GM12891 (cell line): ENCODE measurements at places on chromosomes 7 and 10.

- no peak for DNase-seq
These were observed 256.0 kb upstream of the TCERG1L start for GRCh38 chr10:131567279-131568162.

- DNase-seq, result no peak
These were observed 109.8 kb downstream of the INPP5A start for GRCh38 chr10:132647424-132647823.

GRCh38 chr7:2863461-2864066, 19.5 kb upstream of the GNA12 start:
- peak; percentile 66 for DNase-seq

- DNase-seq, result no peak
These were observed 116.0 kb downstream of the BUB3 start for GRCh38 chr10:123270221-123270620.

DNA sequence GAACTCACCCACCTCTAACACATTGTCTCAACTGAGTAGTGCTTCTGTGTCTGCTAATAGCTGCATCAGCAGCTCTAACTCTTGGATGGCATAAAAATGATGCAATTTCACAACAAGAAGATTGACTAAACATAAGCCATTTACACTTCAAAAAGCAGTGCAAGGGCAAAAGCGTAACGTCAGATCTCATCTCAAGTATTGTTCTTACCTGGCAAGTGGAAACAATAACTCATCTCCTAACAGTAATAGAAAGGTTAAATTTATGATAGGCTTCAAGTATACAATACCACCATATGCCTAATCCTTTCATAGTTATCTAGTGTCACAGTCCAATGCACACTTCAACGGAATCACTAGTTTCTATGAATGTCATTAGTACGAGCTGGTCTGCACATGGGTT, 14.8 kb downstream of the TPK1 start:
- no peak for DNase-seq

DNA sequence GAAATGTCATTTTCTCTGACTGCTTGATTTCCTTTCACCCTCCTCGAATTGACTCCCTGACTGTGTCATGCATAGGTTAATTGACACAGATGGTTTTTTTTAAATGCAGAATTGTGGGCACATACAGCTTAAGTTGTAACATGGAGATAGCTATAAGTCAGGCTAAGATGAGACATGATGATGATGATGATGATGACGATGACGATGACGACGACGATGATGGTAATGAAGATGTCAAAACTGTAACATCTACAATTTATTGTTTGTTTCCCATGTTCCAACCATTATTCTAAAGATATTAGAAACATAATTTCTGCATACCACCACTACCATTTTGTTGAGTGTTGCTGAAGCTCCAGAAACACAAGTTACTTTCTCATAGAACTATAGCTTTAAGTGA, 1232.8 kb downstream of the XPNPEP1 start:
- DNase-seq, result no peak

- no peak for DNase-seq
These were observed 3.3 kb downstream of the MAPK8 start for GRCh38 chr10:48309711-48310226.

DNA sequence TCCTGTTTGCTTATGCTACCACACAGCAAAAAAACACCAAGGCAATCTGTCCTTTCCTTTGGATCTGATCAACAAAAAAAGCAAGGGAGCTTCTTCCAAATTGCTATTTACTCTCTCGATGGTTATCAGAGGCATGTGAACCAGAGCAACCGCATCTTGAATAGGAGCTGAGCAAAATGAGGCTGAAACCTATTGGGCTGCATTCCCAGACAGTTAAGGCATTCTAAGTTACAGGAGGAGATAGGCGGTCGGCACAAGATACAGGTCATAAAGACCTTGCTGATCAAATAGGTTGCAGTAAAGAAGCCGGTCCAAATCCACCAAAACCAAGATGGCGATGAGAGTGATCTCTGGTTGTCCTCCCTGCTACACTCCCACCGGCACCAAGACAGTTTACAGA, 76.8 kb upstream of the FRMD4A start:
- DNase-seq, result no peak
